Stimulated activated CD4-positive, alpha-beta T cell treated with anti-CD3 and anti-CD28 coated beads, Interleukin-2, amount 100 ng/mL, for 24 hours (primary cell): ENCODE measurements at places on chromosomes 6 and 20.

GRCh38 chr6:30044630-30045029, 16.4 kb upstream of the POLR1H start:
- DNase-seq, result no peak

DNA sequence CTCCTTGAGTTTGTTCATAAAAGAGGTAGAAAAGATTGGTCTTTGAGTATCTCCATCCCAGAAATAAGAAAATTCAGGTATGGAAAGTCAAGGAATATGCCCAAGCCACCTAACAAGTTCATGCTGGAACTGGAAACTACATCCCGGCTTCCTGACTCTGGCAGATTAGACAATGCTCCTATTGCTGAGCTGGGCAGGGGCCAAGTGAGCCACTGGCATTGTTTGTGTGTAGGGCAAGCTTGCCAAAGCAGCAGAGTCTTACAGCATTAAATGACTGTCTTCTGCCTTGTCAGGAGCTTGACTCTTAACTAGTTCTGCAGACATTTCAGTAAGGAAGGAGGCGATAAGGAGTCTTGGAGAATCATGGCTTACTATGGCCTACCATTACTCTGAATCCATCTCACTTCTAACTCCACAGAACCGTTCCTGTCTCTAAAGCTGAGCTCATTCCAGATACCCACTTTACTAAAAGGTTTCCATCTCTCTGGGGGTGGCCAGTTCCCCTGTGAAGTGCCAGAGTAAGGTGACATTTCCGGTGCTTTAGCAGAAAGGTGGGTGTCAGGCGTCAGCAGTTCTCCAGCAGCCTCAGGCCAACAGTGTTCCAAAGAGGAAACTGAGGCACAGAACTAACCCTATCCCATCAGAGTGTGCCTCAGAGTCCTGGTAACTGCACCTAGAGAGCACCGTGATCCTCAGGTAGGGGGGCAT, 30.1 kb downstream of the PRDM1 start:
- no peak for DNase-seq

- DNase-seq, result no peak
Measured at GRCh38 chr6:159826004-159826403, 25.9 kb downstream of the PNLDC1 start.

GRCh38 chr6:89952105-89952671, 57.9 kb downstream of the GJA10 start:
- no peak for DNase-seq

- no peak for DNase-seq
Measured at GRCh38 chr20:47917549-47918070, 132.3 kb upstream of the SULF2 start.

DNA sequence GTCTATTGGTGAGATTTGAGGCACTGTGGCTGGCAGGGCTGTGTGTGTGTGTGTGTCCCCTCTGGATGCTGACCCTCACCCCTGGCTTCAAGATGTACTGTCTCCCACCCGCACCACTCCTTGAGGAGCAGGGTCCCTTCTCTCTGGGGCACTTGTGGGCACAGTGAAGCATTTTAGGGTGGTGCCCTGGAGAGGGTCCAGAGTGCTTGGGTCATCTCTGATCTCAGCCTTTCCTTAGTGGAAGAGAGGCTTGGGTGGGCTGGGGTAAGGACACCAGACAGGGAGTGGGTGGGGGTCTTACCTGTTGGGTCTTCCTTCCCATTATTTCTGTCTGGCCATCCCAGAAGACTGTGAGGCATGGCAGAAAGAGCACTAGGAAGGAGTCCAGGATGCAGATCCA, 66.1 kb downstream of the EFCAB8 start:
- DNase-seq, result no peak

- DNase-seq, result no peak
Measured at GRCh38 chr20:8461186-8461585, 329.1 kb downstream of the PLCB1 start.

- no peak for DNase-seq
Measured at GRCh38 chr6:17015144-17015543, 86.7 kb upstream of the STMND1 start.

GRCh38 chr6:43180985-43181384, 1.0 kb upstream of the CUL9 start:
- no peak for DNase-seq

- DNase-seq, result no peak
Measured at GRCh38 chr6:145428706-145429105, 306.6 kb downstream of the EPM2A start.

DNA sequence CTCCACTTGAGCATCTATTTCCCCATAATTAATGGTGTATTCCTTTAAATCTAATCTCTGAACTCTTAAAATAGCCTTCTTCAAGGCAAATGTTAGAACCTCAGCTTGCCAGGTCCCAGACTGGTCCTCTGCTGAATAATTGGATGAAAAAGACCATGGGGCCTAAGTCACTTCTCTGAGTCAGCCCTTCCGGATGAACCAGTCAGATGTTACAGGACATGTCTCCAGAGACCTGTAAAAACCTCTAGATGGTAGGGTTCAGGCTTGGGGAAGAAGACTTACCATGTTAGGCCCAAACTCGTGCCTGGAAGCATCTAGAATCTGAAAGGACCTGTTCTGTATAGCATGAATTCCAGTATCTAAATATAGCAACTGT, 97.3 kb downstream of the CDKAL1 start:
- no peak for DNase-seq

DNA sequence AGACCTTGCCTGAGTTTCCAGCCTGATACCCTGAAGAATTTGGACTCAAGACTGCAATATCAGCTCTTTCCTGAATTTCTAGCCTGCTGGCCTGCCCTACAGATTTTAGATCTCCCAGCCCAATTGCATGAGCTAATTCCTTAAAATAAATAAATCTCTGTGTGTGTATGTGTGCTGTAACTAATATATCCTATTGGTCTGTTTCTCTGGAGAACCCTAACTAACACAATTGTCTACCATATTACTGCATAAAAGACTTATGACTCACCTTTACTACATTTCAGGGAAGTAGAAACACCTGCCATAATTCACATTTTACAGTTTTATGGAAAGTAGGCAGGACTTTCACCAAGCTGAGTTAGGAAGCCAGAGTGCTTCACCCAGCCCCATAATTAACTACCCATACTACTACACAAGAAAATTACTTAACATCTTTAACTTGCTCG, 90.7 kb upstream of the BEND6 start:
- no peak for DNase-seq

- no peak for DNase-seq
Measured at GRCh38 chr6:47238456-47238995, 71.2 kb downstream of the TNFRSF21 start.

DNA sequence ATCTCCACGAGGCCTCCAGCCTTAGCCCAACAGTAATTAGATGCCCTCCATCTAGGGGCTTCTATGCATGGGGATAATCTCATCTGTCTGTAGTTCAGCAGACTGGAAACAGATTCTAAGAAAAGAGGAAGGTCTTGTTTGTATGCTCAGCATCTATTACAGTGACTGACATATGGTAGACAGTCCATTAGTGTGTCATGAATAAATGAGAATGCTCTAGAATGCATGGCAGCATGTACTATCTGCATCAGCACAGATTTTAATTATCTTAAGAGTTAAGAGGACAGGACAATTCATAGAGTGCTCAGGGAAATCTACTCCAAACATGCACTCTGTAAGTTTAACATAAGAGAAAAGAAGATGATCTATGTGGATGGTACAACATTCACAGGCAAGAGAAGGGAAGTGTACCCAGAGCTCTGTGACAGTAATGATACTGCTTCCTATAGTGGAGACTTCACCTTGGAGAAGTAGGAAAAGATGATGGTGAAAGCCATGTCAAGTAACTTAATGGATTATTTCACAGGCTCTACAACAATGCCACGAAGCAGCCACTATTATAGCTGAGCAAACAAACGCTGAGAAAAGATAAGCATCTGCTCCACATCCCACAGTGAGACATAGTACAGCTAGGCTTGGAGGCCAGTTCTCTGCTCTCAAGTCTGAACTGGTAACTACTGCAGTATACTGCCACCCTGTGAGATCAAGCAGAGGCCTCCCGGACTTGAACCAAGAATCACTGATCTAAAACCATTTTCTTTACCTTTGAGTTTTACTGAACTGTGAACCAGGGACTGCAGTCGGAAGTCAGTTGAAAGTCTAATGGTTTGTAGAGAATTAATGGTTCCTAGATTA, 309.2 kb upstream of the SPTLC3 start:
- no peak for DNase-seq

GRCh38 chr6:15547400-15547799, 115.4 kb downstream of the DTNBP1 start:
- no peak for DNase-seq

DNA sequence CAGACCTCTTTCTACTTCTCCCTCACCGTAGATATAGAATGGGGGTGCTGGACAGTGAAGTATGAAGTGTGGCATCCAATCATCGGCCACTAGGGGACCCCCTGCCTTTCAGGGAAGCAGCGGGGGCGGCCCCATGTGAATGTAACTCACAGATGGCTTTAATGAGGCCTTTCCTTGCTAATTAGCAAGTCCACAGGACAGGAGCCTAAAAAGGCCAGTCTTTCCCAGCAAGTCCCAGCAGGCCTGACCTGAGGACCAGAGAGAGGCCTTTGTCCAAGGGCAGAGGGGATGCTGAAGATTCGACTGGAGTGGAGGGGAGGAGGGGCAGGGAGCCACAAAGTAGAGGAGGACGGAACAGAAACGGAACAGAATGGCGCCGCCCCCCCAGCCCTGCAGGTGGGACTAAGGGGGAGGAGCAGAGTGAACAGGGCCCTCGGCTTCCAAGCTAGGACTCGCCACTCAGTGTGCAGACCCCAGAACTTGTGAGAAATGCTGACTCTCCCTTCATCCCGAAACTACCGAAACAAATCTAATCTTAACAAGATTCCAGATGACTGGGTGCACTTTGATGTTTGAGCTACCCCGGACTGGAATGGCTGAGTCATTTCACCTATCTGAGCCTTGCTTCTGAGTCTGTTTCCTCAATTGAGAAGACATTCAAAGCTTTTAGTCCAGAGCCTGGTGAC, 5.8 kb downstream of the C6orf132 start:
- peak; percentile 41 for DNase-seq

- DNase-seq, result no peak
Measured at GRCh38 chr6:142773324-142773723, 171.7 kb downstream of the HIVEP2 start.

DNA sequence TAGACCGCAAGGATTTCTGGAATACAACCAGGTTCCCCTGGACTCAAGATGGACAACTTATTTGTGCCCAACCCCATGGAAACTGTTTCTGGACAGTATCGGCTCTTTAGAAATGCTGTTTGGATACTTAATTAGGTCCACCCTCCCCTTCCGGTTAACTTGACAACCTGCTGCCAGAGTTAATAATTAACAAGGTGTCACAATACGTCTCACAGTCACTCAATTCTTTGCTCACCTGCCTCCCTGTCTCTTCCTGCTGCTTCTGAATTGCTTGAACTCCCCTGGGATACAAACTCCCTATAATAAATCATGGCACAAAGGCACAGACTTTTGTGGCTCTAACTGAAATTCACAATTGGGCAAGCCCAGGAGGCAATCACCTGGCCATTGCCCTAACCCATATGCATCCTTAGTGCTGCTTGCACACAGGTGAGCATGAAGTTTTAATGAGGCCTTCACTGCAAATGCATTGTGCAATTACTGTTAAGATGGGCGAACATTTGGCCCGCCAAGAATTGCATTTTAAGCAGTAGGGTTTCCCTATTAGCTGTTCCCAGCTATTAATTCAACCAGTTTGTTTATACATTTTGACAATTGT, 504.4 kb upstream of the NOX3 start:
- DNase-seq, result no peak

GRCh38 chr6:18990059-18990978, 603.2 kb downstream of the RNF144B start:
- peak; percentile 20 for DNase-seq

GRCh38 chr20:22385602-22386305, 198.6 kb downstream of the FOXA2 start:
- DNase-seq, result no peak

GRCh38 chr20:64253000-64253383, 2.6 kb upstream of the PCMTD2 start:
- DNase-seq, result no peak

DNA sequence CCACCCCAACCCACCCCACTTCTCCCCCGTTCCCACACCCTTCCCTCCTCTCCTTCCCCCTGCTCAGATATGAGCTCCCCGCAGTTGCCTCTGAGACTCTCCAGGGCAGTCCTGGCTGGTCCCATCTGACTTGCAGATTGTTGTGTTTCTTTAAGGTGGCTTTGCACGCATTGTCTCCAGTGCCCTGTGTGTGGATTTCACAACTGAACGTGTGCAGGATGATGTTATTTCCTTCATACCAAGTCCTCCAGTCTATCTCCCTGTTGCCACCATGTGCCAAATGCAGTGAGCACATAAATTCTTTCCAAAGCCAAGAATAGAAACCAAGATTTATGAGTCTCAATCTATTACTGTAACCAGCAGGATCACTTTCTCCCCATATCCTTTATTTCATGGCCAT, 79.1 kb downstream of the TMEM242 start:
- DNase-seq, result no peak

- peak; percentile 81 for DNase-seq
Measured at GRCh38 chr20:2101057-2101864, at the start of gene STK35. STK35 (plus strand) TSS chr20:2101827; CDS start chr20:2101882, 55 bp downstream.

DNA sequence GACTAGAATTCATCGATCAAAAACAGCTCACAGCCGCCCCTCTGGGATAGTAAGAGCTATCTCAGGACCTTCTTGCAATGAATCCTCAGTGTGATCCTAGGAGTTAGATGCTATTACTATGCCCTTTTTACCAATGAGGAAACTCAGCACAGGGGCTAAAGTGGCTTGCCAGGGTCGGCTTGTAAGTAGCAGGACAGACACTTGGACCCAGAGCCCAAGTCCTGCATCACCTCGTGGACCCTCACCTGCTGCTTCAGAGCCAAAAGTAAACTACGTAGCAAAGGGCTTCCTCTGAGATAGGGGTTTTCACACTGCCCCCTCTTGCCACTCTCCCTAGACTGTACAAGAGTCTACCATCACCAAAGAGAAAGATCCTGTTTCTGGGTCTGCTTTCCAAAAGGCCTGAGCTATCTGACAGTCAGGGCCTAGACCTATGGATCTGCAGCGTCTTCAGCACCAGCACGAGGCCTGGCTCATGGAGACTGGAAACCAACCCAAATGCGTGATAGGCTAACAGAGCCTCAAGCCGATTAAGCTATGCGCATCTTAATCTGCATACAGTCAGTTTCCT, 172.3 kb downstream of the ANKRD60 start:
- no peak for DNase-seq

DNA sequence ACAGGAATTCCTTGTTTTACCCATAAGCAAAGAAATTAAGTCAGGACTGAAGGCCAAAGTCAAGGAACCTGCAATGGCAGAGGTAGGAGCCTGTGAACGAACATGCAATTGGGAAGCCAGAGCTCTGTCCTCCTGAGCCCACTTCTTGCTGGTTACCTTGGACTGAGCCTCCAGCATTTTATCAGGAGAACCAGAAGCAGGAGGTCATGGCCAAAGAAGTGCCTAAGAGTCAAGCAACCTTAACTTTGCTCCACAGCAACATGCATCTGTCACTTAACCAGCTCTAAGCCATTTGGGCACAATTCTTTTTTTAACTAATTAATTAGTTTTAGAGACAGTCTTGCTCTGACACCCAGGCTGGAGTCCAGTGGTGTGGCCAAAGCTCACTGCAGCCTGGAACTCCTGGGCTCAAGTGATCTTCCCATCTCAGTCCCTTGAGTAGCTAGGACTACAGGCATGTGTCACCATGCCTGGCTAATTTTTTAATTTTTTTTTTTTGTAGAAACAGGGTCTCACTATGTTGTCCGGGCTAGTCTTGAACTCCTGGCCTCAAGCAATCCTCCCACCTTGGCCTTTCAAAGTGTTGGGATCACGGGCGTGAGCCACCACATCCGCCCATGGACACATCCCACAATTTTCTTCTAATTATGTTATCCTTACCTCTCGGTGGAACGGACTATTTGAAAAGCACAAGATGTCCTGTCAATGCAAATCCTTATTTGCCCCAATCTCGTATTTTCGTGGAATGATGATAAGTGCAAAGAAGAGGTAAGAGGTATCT, 334.2 kb downstream of the CD83 start:
- no peak for DNase-seq
